ENCODE measurements at places on chromosomes 16 and 17. TPM values are rescaled to one million over a fixed set of nuclear protein-coding genes. Genes with fewer than 3 reads are reported as not detected.

The SLC35G6 gene
- not detected for total RNA-seq

The KRT14 gene
- not detected for total RNA-seq

The CFAP97D1 gene
- not detected for total RNA-seq

The OMG gene
- total RNA-seq, result 0.44 TPM

The TPSD1 gene
- not detected for total RNA-seq

The AP1G1 gene
- 171 TPM for total RNA-seq

The PLEKHM1 gene
- total RNA-seq, result 108 TPM

The ITGAD gene
- total RNA-seq, result not detected

The CBX8 gene
- 5.3 TPM for total RNA-seq

The MYL11 gene
- total RNA-seq, result 2.4 TPM

The TRAPPC2L gene
- total RNA-seq, result 48.0 TPM

The OR4D1 gene
- total RNA-seq, result 0.70 TPM

The TMEM92 gene
- total RNA-seq, result not detected

The HAGHL gene
- 9.2 TPM for total RNA-seq

The ZNF500 gene
- 12.4 TPM for total RNA-seq

The DRC3 gene
- 0.11 TPM for total RNA-seq
